IMR-90 (cell line): ENCODE measurements at places on chromosomes 4 and X. TPM values are rescaled to one million over a fixed set of nuclear protein-coding genes. Genes with fewer than 3 reads are reported as not detected.

Gene ZFP42
- total RNA-seq, result not detected in 2 replicates

Gene CHRDL1
- 0.28 and 0.36 TPM in 2 replicates for total RNA-seq

Gene RBM41
- 8.6 and 11.9 TPM in 2 replicates for total RNA-seq

Gene CSTF2
- 27.8 and 30.3 TPM in 2 replicates for total RNA-seq

Gene DGAT2L6
- total RNA-seq, result not detected in 2 replicates

Gene H2AZ1
- total RNA-seq, result 938 and 1,129 TPM in 2 replicates

Gene HTT-AS
- not detected in 2 replicates for total RNA-seq

Gene MSX1
- total RNA-seq, result 1.1 TPM in 2 replicates

Gene HPGDS
- not detected in 2 replicates for total RNA-seq

Gene PAGE1
- not detected in 2 replicates for total RNA-seq

Gene PI4K2B
- 6.5 and 25.3 TPM in 2 replicates for total RNA-seq

Gene AVPR2
- total RNA-seq, result not detected in 2 replicates

Gene GYPE
- total RNA-seq, result 0.28 and 0.54 TPM in 2 replicates

Gene IRS4
- not detected in 2 replicates for total RNA-seq

Gene BEX5
- total RNA-seq, result not detected in 2 replicates

Gene POF1B
- not detected in 2 replicates for total RNA-seq

Gene CENPVL2
- not detected in 2 replicates for total RNA-seq

Gene PHEX
- 0.18 and 0.28 TPM in 2 replicates for total RNA-seq

Gene BMP3
- total RNA-seq, result under 0.01 TPM in 2 replicates

Gene CXXC4
- total RNA-seq, result under 0.01 TPM in 1 of 2 replicates, not detected in the other

Gene ABLIM2
- total RNA-seq, result under 0.01 TPM in 2 replicates

Gene NLRP2B
- not detected in 2 replicates for total RNA-seq

Gene CT45A10
- not detected in 2 replicates for total RNA-seq

Gene MYOZ2
- total RNA-seq, result under 0.01 and 0.18 TPM in 2 replicates

Gene COX7B
- 330 and 336 TPM in 2 replicates for total RNA-seq

Gene GAGE1
- not detected in 2 replicates for total RNA-seq

Gene TEX11
- total RNA-seq, result not detected in 2 replicates

Gene TMEM144
- 1.9 and 2.2 TPM in 2 replicates for total RNA-seq

Gene RAB9B
- 0.90 and 1.1 TPM in 2 replicates for total RNA-seq

Gene MUC7
- total RNA-seq, result not detected in 2 replicates
